ENCODE measurements at places on chromosomes 4 and X.

- no peak for DNase-seq
Observed at GRCh38 chr4:74635490-74636123, 158.7 kb downstream of the BTC start.

- no peak for DNase-seq
Observed at GRCh38 chr4:142405695-142406498, 440.2 kb downstream of the INPP4B start.

DNA sequence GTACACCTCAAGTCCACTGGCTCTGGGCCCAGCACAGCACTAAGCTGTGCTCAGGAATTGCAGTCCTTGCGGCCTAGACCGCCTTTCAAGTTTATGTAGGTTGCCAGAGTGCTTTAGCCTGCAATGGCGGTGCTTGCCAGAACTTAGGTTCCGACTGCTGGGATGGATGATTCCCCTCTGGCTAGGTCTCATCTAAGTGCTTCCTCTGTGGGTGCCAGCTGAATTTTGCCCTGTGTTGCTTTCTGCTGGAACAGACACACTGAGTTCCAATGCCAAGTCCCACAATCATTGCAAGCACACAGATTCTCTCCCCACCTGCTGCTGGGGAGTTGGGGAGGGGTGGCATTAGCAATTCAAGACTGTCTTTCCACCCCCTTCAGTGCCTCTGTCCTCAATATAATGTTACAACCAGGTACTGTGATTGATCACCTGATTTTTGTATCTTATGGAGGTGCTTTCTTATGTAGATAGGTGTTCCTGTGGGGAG is 129.5 kb downstream of the GRID2 start:
- no peak for DNase-seq

DNA sequence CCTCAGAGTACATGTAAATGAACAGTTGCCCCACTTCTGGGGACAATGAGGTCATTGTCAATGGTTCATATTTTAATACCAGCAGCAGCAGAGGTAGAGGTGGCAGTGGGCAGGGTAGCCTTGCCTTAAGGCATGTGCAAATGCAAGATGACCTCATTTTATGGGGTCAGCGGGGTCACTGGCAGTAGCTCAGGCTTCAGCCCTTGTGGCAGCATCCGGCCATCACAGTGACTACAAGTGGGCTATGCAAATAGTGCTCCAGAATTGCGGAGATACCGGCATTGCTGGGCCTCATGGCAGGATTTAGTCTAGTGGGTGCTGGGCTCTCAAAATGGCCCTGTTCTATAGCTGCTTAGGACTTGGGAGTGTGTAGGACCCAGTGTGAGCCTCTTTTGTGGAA is 144.7 kb downstream of the FAM47A start:
- no peak for DNase-seq

- no peak for DNase-seq
Observed at GRCh38 chr4:91681544-91681943, 622.2 kb upstream of the GRID2 start.

DNA sequence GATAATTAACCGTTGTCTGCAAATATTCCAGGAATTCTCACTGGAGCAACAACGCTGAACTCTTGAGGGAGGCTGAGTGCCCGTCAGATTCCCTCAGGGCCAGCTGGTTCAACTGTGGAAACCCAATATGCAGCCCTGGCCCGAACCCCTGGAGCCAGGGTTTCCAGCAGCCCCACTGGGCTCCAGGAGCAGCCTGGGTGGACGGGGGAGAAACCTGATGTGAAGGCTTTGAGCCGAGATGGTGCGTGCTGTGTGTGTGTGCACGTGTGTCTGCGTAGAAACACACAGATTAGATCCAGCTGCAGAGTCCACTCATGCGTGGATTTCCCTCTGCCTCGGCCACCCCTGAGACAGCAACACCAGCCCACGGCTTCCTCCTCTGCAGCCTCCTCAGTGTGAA is 19.4 kb upstream of the SLC25A6 start:
- DNase-seq: no peak

DNA sequence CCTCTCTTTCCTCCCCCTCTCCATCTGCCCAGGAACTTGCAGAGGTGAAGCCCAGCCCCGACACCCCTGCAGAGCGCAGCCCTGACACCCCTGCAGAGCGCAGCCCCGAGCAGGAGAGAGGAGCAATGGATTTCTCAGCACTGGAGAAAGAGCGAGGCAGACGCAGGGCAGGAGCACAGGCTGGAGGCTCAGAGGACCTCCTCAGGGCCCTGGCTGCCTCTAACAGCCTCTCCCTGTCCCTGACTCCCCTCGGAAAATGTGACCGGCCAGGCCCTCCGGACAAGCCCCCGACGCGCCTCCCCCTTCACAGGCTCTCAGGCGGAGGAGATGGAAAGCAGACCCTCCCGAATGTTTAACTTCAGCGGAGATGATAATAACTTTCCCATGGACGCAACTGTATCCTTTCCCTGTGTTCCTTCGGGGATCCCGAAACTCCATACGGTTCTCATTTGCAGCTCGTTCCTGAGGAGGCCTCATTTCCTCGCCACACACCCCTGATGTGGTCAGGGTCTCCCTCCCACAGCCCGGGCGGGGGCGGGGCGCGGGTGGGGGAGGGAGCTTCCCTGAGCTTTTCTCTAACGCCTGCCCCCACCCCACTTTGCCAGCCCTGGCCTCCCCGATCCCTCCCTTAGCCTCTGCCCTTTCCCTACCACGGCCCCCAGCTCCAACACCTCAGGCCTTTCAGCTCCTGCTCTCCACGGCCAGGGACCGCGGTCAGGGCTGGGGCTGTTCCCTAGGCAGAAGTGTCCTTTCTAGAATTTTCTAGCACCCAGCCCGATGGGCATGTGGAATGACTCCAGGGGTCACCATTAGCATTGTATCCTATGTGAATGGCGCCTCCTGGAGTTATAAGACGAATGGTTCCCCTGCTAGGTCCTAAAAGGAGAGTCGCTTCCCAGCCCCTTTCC is 201.1 kb upstream of the BCOR start:
- DNase-seq: peak; percentile 24

- DNase-seq: no peak
Observed at GRCh38 chr4:168263039-168263438, 55.5 kb downstream of the DDX60 start.

- DNase-seq: no peak
Observed at GRCh38 chr4:42712854-42713253, 55.9 kb upstream of the ATP8A1 start.

- no peak for DNase-seq
Observed at GRCh38 chr4:67931256-67931655, 32.0 kb downstream of the TMPRSS11A start.

- no peak for DNase-seq
Observed at GRCh38 chr4:145820407-145820806, 118.2 kb downstream of the ZNF827 start.

DNA sequence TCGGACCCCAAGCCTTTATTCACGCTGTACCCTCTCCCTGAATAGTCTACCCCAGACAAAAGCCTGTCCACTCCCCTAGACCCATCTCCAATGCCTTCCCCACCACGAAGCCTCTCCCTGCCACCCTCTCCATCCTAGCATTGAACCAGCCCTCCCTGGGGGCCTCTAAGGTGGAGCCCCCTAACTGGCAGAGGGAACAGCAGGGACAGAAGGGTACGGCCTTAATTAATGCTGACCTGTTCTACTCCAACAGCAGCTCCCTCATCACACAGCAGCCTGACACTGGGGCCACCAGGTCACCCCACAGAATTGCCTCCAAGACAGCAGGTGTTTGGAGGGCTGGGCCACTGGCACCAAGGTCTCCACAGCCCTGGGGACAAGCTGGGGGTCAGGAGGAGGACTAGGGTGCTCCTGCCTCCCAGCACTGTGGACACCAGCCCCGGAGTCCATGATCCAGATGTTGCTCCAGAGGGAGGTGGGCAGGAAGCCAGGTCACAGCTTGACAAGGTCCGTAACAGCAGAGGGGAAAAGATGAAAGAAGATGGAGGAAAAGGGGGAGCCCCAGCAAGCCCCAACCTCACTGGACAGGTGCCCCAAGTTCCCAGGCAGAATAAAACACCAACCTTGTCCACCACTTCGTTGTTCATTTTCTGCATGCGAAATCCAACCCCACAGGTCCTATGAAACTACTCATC is 3.7 kb downstream of the CRMP1 start:
- DNase-seq: no peak

GRCh38 chrX:143536176-143536575 is 18.9 kb upstream of the SPANXN3 start:
- DNase-seq: no peak

- no peak for DNase-seq
Observed at GRCh38 chr4:107890779-107891178, 40.6 kb upstream of the CYP2U1 start.

DNA sequence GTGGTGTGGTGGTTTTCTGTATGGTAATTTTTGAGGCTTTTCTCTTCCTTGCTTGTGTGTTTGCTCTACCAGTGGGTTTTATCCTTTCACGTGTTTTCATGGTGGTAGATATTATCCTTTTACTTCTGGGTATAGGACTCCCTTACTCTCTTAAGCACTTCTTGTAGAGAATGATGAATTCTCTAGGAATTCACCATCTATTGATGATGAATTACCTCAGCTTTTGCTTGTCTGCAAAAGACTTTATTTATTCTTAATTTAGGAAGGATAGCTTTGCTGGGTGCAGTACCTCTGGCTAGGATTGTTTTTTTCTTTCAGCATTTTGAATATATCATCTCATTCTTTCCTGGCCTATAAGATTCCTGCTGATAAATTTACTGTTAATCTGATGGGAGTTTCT is 415.3 kb downstream of the PDGFC start:
- no peak for DNase-seq

GRCh38 chr4:38100474-38101255 is 140.5 kb downstream of the PTTG2 start:
- DNase-seq: no peak

GRCh38 chr4:16952462-16952871 is 54.0 kb upstream of the LDB2 start:
- DNase-seq: no peak

GRCh38 chr4:2792396-2792710 is 532 bp upstream of the SH3BP2 start:
- no peak for DNase-seq

DNA sequence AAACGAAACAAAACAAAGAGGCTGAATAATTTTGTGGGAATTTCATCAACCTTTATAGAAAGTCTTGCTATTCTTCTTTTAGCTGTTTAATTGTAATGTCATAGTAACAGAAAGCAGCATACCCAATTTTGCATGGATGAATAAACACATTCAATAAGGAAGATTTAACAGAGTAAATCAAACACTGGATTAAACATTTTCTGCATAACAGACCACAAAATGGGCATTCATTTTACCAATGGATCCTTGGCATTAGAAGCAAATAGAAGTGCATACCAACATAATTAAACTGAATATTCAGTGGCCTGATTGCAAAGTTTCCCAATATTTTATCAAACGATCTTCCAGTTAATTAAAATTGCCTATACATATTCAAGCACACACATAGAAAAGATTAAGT is 4.4 kb upstream of the CHM start:
- no peak for DNase-seq

- no peak for DNase-seq
Observed at GRCh38 chr4:26334366-26334765, 13.6 kb downstream of the RBPJ start.

DNA sequence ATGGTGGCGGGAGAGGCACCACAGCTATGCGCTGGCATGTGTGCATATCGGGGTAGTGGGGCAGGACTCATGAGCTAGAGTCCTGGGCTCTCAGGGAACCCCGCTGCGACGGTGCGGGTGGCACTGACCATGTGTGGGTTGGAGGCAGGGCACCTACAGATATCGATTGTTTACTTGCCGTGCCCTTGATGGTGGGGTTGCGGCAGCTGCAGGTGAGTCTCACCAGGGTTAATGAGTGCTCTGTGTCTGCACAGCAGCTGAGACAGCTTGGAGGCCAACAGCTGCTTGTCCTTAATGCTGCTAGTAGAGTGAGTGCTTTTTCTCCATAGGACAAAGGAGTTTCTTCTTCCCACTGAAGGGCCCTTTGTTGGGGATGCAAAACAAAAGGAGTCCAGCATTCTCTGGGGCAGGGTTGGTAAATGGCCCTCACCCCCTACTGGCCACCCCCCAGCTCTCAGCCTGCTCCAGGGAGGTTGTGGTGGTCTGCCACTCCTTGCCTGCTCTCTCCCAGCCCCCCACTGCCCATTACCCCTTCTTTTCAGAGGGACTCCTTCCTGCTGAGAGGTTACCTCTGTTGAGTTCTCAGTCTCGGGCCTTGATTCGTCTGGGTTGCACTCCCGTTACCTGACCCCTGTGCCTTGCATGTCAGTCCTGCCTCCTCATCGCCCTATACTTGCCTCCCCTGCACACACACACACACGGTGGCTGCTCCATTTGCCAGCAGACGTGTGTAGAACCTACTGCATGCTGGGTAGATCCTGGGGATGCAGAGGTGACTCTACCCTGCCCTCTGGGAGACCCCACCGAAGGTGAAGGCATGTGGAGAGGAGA is 52.8 kb downstream of the TBC1D14 start:
- no peak for DNase-seq

GRCh38 chr4:170769862-170770261 is 680.1 kb upstream of the AADAT start:
- DNase-seq: no peak

- DNase-seq: no peak
Observed at GRCh38 chrX:95718746-95719145, 965.9 kb upstream of the DIAPH2 start.

DNA sequence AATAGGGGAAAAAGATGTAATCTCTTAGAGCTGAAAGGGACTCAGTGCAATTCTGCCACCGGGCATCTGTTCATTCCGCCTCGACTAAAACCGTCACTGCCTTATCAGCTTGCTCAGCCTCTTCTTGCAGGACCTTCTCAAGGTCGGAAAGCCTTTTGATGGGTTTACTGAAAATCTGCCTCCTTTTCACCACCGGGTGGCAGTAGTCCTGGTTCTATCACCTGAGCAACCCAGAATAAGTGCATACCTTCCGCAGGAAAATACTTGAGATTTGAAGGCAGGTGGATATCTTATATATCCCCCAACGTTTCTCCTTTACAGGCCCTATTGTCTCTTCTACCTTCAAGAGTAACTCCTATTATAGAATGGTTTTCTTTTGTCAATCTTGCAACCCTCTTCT is 103.4 kb upstream of the PAK3 start:
- no peak for DNase-seq

DNA sequence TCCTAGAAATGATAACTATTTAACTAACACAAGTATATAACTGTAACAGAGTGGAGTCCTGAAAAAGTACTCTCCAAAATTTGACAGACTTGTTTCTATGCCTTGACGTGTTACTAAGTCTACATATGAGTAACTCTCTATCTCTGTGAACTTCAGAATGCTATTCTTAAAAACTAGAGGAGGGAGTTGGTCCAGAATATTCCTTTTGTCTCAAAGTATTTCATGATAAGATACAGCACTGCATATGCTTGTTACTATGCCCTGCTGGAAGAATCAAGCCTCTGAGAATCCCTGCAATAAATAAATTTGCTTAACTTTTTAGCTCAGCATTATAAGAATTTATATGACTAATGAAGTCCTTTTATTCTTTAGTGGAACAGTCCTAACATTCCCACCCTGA is 50.9 kb upstream of the ATXN3L start:
- DNase-seq: no peak

- DNase-seq: peak; percentile 38
Observed at GRCh38 chr4:38131371-38132091, 171.3 kb downstream of the PTTG2 start.

GRCh38 chr4:171817026-171817425 is 3.8 kb downstream of the GALNTL6 start:
- no peak for DNase-seq

- DNase-seq: no peak
Observed at GRCh38 chr4:55406545-55406944, 10.8 kb downstream of the TMEM165 start.

- no peak for DNase-seq
Observed at GRCh38 chrX:19735244-19735643, 152.2 kb downstream of the SH3KBP1 start.

GRCh38 chr4:89316211-89316610 is 8.6 kb upstream of the GPRIN3 start:
- DNase-seq: no peak

Data from uterus (tissue), 4 donors.